ENCODE measurements at places on chromosomes 12 and 14.

DNA sequence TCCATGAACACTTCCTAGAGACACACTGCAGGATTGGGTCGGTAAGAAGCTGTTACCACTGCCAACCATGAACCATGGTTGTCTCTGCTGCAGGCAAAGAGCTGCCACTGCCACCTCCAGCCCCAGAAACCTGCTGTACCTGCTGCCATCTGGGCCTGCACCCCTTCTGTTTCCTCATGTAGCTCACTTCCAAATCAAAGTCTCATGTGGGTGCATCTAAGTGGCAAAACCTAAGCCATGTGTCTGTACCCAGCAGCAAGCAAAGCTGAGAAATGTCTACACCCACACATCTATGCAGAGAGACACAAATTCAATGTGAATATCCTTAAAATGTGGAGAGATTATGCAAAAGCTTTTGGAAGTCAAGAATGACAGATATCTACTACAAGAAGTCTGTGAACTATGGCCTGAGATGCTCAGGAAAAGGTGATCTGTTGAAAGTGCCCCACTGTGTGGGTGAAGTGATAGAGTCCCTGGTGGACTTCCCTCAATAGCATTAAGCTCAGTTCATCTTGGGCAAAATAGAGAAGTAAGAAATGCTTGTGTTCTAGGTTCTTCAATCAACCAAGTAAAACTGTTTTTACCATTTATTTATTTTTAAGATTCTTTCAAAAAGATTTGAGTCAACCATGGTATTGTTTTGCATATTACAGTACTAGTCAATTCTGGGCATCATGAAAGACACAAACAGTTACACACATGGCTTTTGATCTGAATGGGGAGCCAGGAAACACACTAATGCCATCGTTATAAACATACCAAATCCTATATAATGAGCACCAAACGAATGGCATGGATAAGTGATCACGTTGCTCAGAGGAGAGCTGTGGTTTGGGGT, 64.4 kb downstream of the FOS start:
- DNase-seq, result no peak

- DNase-seq, result no peak
Measured at GRCh38 chr12:118055865-118056773, 4.9 kb downstream of the WSB2 start.

DNA sequence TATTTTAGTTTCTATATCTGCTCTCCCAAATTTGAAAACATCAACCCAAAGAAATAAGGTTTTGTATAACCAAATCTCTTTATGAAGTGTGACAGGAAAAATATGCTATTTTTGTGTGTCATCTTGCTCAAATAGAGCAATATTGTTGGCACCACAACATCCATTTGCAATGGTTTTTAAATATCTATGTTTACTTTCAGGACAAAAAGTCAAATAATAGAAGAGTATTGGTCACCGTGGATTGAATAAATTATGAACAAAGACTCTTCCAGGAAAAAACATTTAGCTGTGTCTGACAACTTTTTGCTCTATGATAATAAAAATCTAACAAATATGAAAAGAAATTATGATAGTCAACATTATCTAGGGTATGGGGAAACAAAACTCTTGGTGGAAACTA, 439.2 kb downstream of the BTG1 start:
- DNase-seq, result no peak

DNA sequence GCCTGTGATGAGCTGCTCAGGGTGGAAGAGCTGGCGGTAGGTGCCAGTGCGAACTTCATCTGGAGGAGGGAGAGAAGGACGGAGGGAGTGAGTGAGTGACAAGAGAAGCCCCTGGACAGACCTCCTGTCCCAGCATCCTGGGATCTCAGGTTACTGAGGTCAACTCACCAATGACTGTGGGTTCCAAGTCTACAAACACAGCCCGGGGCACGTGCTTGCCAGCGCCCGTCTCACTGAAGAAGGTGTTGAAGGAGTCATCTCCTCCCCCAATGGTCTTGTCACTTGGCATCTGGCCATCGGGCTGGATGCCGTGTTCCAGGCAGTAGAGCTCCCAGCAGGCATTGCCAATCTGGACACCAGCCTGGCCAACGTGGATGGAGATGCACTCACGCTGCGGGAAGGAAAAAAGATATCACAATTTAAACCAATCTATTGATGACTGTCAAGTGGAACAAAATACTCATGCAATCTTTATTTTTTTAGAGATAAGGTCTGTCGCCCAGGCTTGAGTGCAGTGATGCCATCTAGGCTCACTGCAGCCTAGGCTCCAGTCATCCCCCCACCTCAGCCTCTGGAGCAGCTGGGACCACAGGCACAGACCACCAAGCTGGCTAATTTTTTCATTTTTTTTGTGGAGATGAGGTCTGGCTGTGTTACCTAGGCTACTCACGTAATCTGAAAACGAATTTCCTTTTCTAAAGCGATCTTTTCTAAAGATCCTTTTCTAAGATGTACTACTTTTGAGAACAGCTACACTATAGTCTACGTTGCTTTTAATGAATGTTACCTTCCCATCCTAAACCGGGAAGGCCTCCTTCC, 1.7 kb downstream of the TUBA1B start:
- no peak for DNase-seq

DNA sequence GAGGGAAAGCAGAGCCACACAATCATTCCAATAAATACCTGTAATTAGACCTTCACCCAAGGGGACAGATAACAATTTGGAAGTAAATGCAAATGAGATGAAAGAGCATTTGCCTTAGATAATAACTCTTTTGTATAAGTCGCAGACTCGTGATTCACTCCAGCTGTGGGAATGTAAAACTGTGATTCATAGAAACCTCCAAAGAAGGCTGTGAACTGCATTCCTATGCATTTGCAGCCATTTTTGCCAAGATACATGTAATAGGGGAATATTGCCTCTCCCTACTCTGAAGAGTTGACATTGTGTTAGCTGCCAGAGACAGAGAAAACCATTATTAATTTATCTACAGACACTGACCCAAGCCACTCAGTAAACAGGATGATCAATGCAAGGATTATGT, 181.9 kb upstream of the ARHGAP5 start:
- no peak for DNase-seq

DNA sequence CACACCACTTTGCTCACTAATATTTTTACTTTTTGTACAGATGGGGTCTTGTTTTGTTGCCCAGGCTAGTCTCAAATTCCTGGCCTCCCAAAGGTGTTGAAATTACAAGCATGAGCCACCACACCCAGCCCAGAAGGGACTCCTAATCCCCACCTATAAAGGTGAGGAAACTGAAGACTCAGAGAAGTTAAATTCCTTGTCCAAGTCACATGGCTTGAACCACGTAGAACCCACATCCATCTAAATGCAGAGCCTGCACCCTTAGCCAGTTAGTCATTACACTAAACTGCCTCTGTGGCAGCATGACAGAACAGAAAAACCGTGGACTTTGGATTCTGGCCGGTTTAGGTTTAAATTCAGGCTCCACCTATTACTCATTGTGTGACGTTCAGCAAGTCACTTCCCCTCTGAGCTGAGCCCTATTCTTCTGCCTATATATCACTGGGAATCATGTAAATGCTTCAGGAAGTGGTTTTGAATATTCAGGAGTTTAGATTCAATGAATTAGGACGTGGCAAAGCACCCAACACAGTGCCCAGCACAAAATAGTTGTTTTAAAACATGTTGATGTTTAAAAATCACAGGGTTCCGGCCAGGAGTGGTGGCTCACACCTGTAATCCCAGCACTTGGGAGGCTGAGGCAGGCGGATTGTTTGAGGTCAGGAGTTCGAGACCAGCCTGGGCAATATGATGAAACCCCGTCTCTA, 3.0 kb upstream of the CORO1C start:
- peak; percentile 17 for DNase-seq

GRCh38 chr12:108065069-108065468, 64.0 kb upstream of the WSCD2 start:
- DNase-seq, result no peak

- no peak for DNase-seq
Measured at GRCh38 chr12:102990419-102990818, 32.9 kb downstream of the ASCL1 start.

Data from activated T-cell treated with anti-CD3 and anti-CD28 coated beads, Interleukin-2, amount 50 U/mL, for 72 hours (primary cell).